Activated CD4-positive, alpha-beta T cell treated with anti-CD3 and anti-CD28 coated beads for 36 hours (primary cell): ENCODE measurements at places on chromosomes 4 and X. TPM values are rescaled to one million over a fixed set of nuclear protein-coding genes. Genes with fewer than 3 reads are reported as not detected.

GRCh38 chr4:113004655-113005054 is 44.8 kb upstream of the ANK2 start:
- no peak for DNase-seq

DNA sequence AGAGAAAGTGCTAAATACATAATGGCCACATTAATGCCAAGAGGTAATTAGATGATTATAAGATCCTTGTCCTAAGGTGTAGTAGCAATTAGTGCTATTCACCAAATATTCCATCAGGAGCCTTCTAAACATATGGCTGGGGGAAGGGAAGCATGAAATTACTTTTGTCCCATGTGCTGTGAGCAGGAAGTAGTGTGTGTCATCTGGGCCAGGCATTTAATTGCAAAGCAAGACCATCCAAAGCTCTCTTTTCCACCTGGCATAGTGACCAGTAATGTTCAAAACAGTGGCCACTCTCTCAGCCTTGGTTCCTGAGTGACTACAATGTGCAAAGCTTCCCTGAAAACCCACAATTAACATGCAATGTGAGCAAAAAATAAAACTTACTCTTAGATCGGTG is 144.2 kb upstream of the FAM241A start:
- DNase-seq = no peak

DNA sequence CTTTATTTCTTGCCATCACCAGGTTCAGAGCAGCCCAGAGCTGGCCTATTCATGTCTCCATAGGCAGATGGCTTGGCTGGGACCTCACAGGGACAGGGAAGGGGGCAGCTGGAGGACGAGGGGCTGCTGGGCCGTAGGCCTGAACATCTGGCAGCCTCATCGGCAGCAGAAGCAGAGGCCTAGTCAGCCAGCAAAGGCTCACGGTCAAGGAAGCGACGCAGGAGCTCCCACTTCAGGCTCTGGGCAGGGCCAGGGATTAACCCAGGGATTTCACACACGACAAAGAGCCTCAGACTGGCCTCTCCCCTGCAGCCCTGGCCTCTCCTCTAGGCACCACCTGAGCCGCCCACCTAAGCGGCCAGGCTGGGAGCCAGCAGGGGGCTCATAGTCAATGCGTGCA is 46.0 kb upstream of the MAN2B2 start:
- DNase-seq = no peak

DNA sequence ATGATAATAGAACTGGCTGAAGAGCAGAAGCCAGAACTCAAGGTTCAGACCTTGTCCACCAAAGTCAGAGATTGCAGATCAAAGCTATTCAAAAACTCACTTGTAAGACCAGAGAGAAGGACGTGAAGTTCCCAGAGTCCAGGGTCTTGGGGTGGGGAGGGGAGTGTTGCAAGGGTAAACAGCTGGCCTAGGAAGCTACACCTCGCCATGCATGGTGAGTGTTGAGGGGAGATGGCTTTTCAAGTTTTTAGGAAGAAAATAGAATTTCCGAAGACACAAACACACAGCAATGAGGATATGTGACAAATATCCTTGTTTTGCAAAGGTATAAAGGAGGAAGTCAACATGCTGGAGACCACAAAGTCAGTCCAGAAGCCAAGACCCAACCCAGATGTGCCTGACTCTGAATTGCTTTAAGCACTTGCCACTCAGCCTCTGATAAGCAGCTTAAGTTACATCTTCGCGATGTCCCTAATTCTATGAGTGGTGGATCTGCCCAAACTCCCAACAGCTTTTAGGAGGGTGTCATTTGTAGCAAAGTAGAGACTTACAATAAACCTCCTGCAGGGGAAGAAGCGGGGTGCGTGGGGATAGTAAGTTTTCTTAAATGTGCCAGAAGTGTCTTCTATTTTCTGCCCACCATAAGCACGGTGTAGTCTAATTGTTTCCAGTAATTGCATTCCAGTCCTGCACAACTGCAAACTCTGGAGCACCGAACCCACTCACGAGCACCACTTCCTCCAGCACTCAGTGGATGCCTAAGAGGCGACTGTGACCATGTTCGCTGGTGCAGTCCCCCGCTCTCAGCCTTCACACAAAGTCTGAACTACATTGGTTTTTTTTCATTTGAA is 26.5 kb downstream of the HAND2 start:
- DNase-seq = no peak

DNA sequence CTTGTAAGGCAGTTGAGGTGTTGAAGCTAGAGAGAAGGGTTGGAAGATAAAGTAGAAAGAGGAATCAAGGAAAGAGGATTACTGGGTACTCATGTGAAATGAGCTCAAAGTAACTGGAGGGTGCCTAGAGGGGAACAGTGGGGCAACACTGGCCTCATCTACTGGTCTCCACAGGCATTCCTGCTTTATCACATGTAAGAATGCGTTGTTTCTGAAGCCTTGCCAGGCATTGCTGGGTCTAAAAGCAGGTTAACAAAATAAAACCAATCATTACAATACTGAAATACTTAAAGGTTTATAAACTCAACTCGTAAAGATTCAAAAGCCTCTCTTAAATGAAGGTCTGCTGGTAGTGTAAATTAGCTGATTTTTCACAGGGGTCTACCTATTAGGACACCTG is 96.0 kb downstream of the FANCB start:
- DNase-seq = no peak

Gene CYTL1
- not detected for total RNA-seq

Gene ZNF674
- total RNA-seq = 2.0 TPM

- DNase-seq = no peak
Observed at GRCh38 chrX:136273986-136274385, 22.8 kb upstream of the MAP7D3 start.

Gene PLXNB3
- 1.6 TPM for total RNA-seq

- no peak for DNase-seq
Observed at GRCh38 chr4:112288455-112288854, 2.8 kb upstream of the TIFA start.

Gene CT45A3
- not detected for total RNA-seq

Gene USP46
- 5.4 TPM for total RNA-seq

DNA sequence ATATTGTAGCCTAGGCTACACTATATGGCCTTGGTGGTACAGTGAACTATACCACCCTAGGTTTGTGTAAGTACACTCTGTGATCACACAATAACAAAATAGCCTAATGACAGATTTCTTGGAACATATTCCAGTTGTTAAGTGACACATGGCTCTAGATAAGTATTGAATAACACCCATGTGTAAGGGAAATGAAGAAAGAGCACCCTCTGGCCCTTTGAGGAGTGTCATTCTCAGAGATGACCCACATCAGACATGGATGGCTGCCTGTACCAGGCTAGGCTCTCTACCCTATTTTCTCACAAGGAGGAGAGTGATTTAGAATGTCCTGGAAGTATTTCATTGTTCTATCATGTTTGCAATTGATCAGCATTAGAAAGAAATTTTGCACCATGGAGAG is 61.7 kb downstream of the HAND2 start:
- no peak for DNase-seq

- DNase-seq = no peak
Observed at GRCh38 chrX:53594354-53594753, 92.2 kb downstream of the HUWE1 start.

- no peak for DNase-seq
Observed at GRCh38 chrX:123432361-123433150, 248.5 kb downstream of the GRIA3 start.

DNA sequence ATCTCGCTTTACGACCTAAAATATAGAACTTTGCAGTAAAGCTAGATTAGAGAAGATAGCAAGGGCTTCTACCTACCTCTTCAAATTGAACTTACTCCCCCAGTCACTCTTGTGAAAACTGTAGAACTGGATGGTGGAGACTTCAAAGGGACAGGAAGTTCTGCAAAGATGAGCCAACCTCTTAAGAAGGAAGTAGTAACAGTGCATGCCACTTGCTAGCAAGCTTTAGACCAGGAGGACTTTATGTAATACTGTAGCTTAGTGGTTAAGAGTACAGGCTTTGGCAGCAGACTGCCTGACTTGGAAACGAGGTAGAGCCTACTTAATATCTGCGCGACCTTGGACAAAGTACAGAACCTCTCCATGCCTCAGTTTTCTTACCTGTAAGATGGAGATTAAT is 27.5 kb upstream of the VBP1 start:
- no peak for DNase-seq

GRCh38 chrX:123927845-123928244 is 33.7 kb upstream of the STAG2 start:
- DNase-seq = no peak

DNA sequence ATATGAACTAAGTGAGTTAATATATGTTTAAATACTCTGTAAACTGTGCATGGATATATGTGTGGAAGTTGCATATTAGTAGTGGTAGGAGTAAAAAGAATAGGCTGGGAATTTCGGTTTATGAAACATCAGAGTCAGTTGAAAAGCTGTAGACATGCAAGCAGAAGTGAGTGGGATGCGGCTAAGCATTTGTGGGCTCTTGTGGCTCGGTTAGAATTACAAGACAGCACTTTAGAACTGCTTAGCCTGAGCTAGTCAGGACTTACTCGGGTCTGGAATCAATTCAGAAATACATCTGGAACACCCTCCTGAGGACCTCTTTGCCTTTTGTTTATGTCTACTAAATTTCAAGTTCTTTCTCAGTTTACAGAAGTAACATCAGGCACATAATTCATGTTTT is 93.6 kb downstream of the AFF2 start:
- no peak for DNase-seq

Gene RBMXL3
- total RNA-seq = not detected
